ENCODE measurements at places on chromosomes 7 and 10.

DNA sequence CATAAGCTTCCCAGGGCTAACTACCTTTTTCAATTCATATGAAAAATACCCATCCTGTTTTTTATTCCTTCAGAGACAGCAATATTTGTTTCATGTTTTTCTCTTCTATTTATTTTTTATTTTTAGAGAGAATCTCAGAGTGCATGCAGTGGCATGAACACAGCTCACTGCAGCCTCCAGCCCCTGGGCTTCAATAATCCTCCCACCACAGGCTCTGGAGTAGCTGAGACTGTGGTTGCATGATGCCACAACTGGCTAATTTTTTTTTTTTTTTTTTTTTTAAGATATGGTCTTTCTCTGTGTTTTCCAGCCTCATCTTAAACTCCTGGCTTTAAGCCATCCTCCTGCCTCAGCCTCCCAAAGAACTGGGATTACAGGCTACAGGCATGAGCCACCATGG, 296.7 kb upstream of the AKR1E2 start:
- DNase-seq = no peak

DNA sequence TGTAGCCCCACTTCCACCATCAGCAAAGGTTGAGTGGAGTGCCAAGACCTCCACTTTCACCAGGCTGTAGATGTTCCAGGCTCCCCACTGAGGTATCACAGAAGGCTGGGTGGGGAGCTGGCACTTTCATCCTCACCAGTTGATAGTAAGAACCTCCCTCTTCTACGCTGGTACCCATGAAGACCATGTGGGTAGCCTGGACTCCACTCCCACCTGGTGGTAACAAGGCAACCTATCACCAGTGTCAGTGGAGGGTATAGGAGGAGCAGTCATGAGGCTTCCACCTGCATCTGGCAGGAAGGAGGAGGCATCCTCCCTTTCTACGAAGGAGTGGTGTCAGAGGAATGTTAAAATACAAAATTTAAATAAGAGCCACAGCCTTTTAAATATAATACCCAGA, 4.4 kb downstream of the SMIM30 start:
- DNase-seq = no peak

- DNase-seq = no peak
Observed at GRCh38 chr7:155701972-155702544, 57.6 kb downstream of the RBM33 start.

- DNase-seq = no peak
Observed at GRCh38 chr7:41190581-41190980, 512.3 kb downstream of the INHBA start.

GRCh38 chr7:38775506-38776175, 133.3 kb downstream of the VPS41 start:
- no peak for DNase-seq

DNA sequence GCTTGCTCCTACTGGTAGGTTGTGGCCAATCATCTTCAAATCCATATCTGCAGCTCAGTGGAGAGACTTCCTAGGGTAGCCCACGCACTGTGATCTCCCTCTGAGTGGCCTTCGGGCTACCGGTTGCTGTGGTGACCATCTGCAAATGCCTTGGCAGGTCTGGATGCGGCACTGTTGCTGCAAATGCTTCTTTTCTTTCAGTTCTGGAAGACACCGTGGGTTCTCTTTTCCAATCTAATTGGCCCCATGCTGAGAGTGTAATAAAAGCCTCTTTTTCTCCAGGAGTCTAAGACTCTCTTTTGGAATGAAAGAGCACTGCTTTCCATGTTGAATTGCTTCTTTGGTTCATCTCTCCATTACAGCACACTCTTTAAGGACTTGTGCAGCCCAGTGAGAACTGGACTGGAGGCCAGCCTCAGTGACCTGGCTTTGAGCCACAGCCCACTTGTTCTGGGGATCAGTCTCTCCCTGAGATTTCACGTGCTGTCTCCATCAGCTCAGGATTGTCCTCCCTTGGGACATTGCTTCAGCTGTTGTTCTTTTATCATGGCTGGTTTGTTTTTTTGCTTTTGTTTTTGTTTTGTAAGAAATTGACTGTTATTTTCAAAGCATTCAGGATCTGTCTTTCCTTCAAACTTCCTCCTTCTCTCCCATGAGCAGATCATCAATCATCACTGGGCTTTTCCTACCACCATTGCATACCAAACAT, 286.6 kb downstream of the BMPER start:
- no peak for DNase-seq

- DNase-seq = no peak
Observed at GRCh38 chr10:14761372-14761771, 13.3 kb downstream of the FAM107B start.

DNA sequence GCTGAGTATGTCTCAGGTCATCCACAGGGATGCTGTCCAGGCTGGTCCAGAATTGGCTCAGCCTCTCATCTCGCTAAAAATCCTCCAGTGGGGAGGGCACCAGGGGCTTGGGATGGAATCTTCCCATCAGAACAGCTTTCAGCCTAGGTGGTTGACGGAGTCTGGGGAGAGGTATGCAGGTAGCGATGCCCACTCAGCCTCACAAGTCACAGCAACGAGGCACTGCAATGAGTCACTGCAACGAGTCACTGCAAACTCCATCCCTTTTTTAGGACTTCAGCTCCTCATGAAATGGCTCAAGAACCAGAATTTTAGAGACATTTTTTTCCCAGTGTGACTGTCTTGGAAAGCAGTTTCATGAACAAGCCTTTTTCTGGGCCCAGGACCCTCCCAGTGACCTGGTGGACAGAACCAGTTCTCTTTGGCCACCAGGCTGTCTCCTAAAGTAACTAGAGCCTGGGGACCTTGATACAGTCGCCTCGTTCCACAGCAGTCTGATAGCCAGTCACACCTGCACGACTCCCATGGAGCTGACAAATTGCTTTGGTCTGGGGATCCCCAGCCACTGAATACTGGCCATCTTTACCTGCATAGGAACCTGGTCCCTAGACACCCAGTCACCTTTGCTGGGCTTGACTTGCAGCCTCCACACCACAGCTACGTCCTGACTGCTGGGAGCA, 41.3 kb upstream of the PPP2R2D start:
- DNase-seq = no peak

DNA sequence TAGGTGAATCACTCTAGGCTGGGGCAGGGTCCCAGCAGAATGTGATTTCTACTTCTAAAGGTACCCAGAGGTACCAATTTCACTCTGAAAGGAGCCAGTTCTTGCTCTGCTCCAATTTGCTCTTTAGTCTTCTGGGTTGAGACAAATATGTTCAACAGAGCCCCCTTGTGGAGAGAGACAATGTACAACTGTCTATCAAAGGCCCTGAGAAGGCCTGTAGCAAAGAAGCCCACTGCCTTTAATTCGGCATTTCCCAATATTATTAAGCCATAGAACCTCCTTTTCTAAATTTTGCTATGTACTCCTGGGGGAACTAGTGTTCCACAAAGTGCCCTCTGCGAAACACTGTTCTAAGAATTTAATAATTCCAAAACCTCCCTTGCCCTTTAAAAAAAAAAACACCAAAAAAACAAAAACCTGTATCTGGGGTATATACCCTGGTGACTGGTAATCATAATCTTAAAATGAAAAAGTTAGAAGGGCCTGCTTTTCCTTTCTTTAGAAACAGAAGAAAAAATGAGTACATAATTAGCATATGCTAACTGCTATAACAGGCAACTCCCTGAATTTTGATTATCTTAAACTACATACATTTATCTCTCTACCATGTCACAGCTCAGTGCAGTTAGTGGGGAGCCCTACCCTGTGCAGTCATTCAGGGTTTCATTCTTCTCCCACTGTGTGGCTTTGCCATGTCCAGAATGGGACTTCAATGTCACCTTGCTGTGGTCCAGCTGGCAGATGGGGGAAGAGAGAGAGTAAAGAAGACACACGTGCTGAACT, 160.9 kb upstream of the BMPER start:
- DNase-seq = no peak

DNA sequence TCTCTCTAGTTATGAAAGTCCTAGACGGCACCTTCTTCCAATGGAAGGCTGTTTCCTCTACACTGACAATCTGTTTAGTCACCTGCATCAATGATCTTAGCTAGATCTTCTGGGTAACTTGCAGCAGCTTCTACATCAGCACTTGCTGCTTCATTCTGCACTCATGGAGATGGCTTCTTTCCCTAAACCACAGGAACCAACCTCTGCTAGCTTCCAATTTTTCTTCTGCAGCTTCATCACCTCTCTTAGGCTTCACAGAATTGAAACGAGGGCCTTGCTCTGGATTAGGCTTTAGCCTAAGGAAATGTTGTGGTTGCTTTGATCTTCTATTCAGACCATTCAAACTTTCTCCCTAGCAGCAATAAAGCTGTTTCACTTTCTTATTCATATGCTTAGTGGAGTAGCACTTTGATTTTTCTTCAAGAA, 24.6 kb downstream of the NAMPT start:
- DNase-seq = no peak

DNA sequence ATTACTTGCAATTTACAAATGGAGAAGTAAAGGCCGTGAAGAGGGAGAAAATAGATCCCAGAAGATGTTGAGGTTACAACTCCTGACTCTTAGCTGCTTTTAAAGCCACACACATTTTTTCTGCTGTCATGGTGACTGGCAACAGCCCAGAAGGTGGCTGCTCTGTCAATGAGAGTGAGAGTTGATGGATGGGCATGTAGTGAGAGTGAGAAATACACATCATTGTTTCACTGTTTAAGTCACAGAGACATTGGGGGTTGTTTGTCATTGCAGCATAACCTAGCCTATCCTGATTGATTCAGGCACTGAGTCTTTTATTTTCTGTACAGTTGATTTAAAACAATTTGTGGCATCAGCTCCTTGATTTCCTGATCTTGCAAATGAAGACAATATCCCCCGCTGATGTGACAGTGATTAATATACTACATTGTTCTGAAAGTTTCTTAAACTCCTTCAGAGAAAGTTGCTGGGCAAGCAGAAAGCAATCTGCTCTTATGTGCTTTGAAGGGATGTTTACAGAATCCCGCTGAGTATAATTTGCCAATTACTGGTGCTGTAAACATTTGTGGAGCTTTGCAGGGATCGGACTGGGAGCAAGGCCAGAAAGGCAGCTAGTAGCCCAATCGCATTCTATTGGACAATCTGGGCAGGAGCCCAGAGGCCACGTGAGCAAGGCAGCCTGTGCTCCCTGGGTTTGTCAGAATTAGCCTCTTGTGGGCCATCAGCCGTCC, 229.6 kb downstream of the PRPF18 start:
- DNase-seq = no peak

DNA sequence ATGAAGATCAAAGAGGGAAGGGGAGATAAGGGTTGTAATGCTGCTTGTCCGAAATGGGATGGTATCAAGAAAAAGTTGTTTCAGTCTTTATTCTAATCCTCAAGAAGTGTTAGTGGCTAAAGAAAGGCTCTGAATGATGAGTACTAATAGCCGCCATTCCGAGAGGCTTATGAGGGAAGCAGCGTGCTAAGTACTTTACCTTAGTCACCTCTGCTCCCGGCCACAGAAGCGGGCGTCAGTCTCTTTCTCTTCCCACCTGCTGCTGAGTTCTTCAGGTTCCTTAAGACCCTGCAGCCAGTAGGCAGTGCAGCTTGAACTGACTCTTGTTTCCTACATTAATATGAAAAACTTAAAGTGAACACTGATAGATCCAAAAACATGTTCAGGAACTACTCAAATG, 73.1 kb downstream of the EEPD1 start:
- no peak for DNase-seq

GRCh38 chr7:82050792-82051191, 280.9 kb upstream of the HGF start:
- no peak for DNase-seq

- peak; percentile 72 for DNase-seq
Observed at GRCh38 chr7:126727930-126728391, 524.8 kb downstream of the GRM8 start.

DNA sequence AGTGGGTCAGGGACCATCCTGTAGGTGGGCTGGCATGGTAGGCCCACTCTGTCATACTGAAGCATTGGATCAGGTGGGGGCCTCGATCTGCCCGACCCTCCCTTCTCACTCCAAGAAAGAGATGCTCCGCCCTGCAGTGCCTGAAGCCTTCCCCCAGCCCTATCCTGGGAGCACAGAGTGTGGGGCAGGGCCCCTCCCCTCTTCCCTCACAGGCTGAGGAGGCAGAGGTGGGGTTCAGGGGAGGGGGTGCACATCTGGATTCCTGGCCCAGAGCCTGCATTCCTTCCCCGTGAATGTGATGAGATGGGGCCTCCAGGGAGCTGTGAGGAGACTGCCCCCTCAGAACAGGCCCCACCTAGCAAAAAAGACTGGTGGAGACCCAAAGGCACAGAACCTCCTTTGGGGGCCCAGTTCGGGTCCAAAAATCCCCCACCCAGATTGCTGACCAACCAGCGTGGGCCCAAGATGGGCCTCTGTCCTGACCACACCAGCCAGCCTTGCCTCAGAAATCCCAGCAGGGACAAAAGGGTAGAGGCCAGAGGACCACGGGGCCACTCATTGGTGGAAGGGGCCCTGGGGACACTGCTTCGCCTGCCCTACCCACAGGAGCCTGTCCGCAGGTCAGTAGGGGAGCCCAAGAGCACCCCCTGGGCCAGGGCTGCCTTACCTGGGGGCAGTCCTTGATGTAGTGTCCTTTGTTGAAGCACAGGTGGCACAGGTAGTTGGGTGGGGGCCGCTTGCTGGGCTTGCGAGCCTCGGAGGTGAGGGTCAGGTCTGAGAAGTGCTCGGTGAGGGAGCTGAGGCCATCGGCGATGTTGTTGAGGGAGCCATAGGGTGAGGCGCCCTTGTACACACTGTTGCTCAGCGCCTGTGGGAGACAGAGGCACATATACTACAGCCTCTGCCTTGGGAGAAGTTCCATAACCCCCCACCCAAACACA, 13.3 kb downstream of the ZCCHC24 start:
- no peak for DNase-seq

DNA sequence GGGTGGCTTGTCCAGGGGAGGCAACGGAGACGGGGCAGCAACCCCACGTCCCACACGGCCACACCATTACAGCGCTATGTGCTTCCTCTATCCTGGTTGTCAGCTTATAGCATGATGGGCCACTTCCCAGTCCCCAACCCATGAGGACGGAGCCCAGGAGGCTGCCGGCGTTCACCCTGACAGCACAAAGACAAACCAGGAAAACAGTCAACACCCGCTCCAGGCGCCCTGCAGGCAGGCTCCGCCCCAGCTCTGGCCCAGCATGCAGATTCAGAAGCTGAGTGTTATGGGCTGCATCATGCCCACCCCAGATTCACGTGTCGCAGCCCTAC, 14.8 kb downstream of the WDR86 start:
- DNase-seq = no peak

Measured in SW 1271 (cell line).